ENCODE measurements at places on chromosomes 7 and 10.

GRCh38 chr10:52906046-52906445 lies 133.5 kb upstream of the MBL2 start:
- DNase-seq, result no peak

- DNase-seq, result no peak
Measured at GRCh38 chr7:129464194-129464593, 30.0 kb downstream of the STRIP2 start.

- no peak for DNase-seq
Measured at GRCh38 chr7:70502117-70502863, 629.7 kb upstream of the GALNT17 start.

DNA sequence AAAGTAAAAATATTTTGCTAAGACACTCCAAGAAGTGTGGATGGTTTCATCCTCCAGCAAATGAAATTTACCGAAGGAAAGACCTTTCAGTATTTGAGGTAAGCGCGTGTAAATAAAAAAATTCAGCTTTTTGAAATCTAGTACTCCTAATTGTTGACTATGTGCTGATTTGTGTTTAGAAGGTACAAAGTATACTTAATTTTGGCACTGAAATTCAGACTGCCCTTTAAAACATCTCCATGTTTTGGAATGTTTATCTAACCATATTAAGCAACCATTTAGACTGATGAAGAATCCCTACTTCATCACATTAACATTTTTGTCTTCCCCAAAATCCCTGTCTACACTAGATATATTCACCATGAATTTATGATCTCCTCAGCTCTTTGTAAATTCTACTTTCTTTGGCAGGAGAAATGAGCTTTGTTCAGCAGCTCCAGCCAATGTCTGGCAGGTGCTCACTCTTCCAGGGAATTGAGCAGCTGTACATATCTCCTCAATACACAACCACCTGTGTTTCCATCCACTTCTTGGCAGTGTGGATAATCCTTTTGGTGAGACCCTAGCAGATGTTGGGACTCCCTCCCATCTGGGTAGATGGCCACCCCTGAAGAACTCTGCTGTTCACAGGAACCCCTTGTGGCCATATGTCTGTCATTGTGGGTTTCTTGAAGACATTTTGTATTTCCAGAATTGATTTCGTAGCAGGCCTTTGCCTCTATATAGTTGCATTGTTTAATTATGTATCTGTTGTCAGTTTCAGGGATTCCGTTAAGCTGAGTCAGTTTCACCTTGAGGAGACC lies 129.4 kb upstream of the SAMD8 start:
- no peak for DNase-seq

GRCh38 chr10:103396789-103397087 lies 312 bp downstream of the PDCD11 start:
- DNase-seq, result no peak

- no peak for DNase-seq
Measured at GRCh38 chr10:96073722-96074121, 30.3 kb downstream of the CCNJ start.

DNA sequence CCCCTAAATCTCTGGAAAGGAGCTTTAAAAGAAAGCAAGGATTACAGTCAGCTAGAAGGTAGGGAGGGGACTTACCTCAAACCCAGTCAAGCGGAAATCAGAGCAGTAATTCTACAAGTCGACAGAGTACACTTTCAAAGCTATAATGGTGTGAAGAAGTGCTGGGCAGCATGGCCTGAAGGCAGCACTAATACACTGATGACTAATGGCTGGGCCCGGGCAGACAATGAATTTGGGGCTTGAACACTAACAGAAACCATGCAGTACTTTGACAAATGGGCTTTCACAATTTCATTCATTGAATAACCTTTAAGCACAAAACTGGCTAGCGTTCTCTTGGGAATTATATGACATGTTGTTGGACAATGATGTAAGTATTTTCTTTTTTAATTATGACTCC lies 4.7 kb downstream of the GLI3 start:
- DNase-seq, result no peak

GRCh38 chr7:22726907-22727713 lies at the start of gene IL6:
IL6 (plus strand) TSS chr7:22727200; CDS start chr7:22727263, 63 bp downstream.
- DNase-seq, result no peak

- no peak for DNase-seq
Measured at GRCh38 chr10:84118395-84119006, 20.8 kb upstream of the GHITM start.

DNA sequence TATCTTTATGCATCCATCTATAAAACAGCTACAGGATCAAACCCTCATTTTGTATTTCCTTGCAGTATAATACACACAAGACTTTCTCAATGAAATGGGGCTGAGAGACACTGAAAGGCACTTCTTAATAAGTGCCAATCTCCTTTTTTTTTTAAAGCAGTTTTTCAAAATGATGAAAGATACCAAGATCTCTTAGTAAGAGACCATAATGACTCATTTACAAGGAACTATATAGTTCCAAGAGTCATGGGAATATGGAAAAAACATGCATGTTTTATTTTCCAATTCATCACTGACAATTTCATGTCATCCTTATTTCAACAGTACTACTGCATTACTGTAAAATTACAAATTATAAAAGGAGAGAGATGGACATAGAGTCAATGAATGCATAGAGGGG lies 973.7 kb downstream of the GATA3 start:
- DNase-seq, result no peak

DNA sequence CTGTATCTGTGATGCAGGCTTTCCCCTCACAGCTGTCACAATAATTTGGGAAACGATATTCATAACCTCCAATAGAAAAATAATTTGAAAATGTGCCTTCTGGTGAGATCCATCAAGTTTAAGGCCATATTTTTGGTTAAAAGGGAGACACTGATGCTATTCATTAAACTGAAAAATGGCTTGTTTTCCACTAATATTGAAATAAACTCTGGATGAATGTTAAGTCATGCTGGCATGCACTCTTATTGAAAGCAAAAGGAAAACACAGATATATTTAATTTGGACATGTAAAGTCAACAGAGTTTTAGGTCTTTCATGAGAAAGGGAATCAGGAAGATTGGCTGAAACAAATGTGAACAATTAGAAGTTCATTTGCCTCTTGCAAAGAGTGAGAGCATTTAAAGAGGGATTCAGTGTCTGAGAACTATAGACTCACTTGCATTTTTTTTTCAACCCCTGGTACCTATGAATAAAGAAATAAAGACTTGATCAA lies 879.2 kb downstream of the LRMDA start:
- DNase-seq, result no peak

DNA sequence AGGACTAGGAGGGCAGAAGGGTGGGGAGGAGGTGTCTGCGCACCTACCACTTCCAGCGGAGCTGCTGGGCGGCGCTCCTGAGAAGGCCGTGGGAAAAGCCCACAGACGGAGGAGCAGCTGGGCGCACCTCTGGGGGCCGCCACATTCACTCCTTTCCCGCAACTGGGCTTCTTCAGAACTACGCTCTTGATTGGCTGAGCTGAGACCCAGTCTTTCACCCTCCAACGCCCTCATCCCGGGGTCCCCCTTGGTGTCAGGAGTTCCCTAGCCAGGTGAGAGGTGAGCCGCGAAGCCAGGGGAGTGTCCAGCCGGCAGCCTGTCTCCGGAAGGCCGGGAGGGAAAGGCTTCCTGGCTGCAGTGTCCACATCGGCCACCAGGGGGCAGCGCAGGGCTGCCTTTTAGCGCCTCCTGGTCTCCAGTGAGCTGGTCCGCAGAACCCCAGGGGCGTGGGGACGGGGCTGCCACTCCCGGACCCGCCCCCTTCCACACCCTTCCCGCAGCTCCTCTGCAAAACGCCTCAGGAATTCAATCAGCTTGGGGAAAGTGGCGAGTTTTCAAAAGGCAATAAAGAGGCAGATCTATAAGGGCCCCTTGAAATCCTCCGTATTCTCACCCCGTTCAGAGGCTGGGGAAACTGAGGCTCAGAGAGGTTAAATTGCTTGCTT lies 98.8 kb downstream of the CHST15 start:
- peak; percentile 79 for DNase-seq

DNA sequence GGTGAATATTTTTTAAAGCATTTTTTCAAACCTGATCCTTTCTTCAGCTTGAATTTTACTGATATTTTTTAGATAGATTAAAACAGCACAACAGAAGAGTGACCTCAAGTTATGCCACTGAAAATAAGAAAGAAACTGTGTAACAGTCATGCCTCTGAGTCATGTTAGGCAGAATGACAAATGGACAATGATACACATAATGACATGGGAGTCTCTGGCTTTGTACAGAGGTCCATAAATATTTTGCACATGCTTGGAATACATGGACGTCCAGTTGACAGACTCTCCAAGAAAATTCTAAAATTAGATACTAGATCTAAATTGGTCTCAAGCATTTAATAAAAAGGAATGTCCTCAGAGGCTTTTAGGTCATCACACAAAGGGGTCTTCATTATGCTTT lies 21.9 kb upstream of the SEMA3A start:
- no peak for DNase-seq

GRCh38 chr7:28800150-28800549 lies 158.0 kb downstream of the TRIL start:
- no peak for DNase-seq

GRCh38 chr10:50541921-50542320 lies 81.8 kb downstream of the SGMS1 start:
- no peak for DNase-seq

GRCh38 chr10:54702583-54703485 lies 98.2 kb downstream of the PCDH15 start:
- no peak for DNase-seq

- DNase-seq, result no peak
Measured at GRCh38 chr7:104124469-104124868, 83.3 kb downstream of the ORC5 start.

- DNase-seq, result no peak
Measured at GRCh38 chr10:121155742-121156474, 304.7 kb downstream of the WDR11 start.

- DNase-seq, result no peak
Measured at GRCh38 chr10:72328829-72329204, 25.9 kb downstream of the DNAJB12 start.

DNA sequence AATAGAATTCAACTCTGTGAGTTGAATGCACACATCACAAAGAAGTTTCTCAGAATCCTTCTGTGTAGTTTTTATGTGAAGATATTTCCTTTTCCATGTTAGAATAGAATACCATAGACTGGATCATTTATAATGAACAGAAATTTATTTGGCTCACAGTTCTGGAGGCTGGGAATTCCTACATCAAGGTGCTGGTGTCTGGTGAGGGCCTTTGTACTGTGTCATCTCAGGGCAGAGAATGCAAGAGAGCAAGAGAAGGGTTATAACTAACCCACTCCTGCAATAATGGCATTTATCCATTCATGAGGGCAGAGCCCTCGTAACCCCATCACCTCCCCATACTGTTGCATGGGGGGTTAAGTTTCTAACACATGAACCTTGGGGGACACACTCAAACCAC lies 18.4 kb upstream of the DIP2C start:
- no peak for DNase-seq

- DNase-seq, result no peak
Measured at GRCh38 chr10:112446055-112446854, 459 bp downstream of the ZDHHC6 start.

DNA sequence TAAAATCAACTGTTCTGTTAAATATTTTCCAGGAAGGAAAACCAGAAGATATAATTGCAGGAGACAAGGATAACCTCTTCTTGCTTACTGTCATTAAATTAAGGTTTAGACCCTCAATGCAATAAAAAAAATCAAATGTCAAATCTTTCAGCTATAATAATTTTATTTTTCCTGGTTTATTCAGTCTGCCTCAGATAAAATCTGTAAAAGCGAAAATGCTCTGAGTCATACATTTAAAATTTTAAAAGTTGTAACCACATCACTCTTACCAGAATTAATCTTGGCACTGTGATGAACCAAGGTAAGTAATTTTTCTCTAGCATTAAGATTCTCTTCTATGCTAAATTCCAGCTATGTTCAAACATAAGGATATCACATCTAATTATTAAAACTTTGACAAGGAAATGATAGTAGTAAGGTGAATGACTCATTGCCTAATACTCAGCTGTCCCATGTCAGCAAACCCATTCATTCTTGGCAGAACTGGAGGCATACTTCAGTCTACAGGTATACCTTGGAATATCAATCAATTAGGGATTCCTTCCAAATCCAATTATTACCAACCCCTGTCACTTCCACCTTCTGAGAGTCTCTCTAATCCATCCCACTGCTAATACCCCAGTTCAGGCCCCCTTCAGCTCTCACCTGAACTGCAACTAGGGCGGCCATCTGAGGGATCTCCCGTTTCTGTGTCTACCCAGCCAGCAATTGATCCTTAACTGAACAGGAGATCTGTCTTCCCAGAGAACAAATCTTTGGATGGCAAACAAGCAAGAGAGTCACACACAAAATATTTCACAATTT lies 434.1 kb downstream of the GRM8 start:
- no peak for DNase-seq

GRCh38 chr10:48946891-48947500 lies 7.4 kb upstream of the LRRC18 start:
- DNase-seq, result no peak

- no peak for DNase-seq
Measured at GRCh38 chr10:71307469-71308085, 11.5 kb upstream of the SLC29A3 start.

- no peak for DNase-seq
Measured at GRCh38 chr7:123749537-123749857, 694 bp upstream of the WASL start.

DNA sequence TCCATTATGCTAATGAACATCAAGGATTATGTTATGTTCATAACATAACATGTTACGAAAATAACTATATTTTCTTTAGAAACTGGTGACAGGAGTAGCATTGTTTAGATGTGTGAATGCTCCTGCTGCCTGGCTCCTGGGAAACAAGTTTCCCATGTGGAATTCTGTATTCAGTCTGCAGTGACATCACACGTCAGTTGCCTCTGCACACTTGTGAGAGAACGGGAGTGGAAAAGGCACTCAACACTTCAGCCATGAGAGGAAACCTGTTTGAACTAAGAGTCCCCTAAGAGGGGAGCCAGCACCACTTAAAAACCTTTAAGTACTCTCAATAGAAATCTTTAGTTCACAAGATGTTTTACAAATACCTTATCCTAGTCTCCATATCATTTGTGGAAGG lies 140.3 kb upstream of the FAM20C start:
- no peak for DNase-seq

DNA sequence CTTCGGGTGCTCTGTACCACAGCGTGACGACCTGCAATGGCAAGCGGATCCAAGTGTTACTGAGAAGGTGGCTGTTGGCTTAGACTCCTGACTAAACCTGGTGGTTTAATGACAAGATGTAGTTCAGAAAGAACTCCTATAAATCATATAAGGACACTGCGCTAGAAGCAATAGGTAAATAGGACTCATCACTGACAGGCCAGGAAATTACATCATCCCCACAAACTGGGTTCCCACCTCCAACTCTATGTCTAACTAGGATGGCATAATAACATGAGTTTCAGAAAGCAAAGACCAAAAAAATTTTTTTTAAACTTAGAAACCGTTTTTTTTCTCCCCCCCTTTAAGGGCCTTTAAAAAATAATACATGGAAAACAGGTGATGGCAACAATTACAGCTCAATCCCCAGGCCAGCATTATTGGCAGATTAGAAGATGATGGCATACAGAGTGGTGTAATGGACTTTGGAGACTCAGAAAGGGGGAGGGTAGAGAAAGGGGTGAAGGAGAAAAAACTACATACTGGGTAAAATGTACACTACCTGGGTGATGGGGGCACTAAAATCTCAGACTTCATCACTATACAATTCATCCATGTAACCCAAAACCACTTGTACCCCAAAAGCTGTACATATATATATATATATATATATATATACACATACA lies 81.4 kb upstream of the FAM133B start:
- no peak for DNase-seq

Measured in GM18507 (cell line).